Stimulated activated naive CD8-positive, alpha-beta T cell treated with anti-CD3 and anti-CD28 coated beads, Interleukin-15, Interleukin-2, amounts not matched to agents 100 U/mL and 50 U/mL, for 24 hours (primary cell): ENCODE measurements at places on chromosomes 2 and 18.

- DNase-seq: no peak
Measured at GRCh38 chr2:167491788-167492187, 603.5 kb downstream of the XIRP2 start.

DNA sequence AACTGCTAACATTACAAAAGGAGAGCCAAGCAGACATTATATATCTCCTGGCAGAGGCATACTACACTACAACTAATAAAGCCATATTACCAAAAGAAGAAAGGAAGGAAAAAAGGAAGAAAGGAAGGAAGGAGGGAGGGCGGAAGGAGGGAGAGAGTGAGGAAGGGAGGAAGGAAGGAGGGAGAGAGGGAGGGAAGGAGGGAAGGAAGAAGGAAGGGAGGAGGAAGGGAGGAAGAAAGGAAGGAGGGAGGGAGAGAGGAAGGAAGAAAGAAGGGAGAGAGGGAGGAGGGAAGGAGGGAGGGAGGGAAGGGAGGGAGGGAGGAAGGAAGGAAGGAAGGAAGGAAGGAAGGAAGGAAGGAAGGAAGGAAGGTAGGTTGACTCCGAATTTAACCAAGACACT lies 133.4 kb downstream of the PDE11A start:
- DNase-seq: no peak

- no peak for DNase-seq
Measured at GRCh38 chr18:61829108-61829507, 63.7 kb downstream of the RNF152 start.

- peak; percentile 18 for DNase-seq
Measured at GRCh38 chr18:50218432-50219197, 23.7 kb upstream of the MYO5B start.

DNA sequence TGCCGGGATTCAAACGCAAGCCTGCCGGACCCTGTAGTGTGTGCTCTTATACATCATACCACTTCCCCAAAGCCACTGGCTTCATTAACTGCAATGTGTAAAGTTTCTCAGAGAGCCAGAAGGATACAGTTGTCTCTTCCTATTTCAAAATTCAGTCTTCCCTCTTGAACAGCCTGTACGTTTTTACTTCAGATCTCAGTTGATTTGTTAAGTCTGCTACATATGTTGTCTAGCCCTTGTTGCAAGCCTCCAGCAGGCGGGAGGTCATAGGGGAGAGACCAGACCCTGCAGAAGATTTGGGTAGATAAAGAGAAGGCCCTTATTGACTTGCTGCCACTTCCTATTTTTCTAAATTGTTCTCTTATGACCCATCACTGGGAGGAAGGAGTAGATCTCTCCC lies 56.2 kb downstream of the ARHGEF33 start:
- DNase-seq: no peak

DNA sequence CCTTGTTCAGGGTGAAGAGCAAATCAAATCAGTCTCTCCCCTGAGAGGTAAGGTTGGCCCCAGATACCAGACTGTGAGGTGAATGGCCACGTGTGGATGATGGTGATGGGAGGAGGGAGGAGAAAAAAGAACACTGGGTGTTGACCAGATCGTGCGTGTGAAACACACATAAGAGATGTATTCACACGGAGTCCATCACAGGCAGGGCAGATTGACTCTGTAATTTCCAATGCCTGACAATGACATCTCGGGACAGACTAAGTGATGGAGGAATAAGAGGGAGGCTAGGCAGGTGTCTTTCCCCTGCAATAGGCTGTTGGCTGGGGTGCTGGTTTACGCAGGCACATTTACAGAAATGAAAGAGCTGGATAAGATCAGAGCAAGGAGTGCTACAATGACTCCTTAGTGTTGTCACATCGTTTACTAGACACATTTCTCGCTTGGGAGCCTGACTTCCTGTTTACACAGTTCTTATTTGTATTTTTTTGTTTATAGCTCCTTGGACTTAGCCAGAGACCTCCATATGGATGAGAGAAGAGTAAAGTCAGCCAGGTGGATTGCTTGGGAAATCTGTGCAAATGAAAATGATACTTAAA lies 43.1 kb downstream of the CPO start:
- DNase-seq: no peak

DNA sequence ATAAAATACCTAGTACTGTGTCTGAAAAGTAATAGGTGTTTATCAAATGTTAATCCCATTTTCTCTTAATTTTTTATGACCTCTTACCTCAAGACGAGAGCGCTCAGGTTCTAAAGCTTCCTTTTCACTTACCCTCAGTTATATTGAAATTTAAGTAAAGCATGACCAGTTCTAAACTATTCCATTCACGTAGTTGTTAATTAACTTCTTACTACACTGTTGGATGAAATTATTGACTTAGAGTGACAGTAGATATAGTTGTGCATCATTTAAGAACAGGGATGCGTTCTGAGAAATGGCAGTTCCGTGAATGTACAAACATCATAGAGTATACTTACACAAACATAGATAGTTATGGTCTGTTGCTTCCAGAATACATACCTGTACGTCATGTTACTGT lies 20.1 kb upstream of the HTR2B start:
- no peak for DNase-seq

- no peak for DNase-seq
Measured at GRCh38 chr2:18536100-18536499, 24.4 kb downstream of the RDH14 start.

DNA sequence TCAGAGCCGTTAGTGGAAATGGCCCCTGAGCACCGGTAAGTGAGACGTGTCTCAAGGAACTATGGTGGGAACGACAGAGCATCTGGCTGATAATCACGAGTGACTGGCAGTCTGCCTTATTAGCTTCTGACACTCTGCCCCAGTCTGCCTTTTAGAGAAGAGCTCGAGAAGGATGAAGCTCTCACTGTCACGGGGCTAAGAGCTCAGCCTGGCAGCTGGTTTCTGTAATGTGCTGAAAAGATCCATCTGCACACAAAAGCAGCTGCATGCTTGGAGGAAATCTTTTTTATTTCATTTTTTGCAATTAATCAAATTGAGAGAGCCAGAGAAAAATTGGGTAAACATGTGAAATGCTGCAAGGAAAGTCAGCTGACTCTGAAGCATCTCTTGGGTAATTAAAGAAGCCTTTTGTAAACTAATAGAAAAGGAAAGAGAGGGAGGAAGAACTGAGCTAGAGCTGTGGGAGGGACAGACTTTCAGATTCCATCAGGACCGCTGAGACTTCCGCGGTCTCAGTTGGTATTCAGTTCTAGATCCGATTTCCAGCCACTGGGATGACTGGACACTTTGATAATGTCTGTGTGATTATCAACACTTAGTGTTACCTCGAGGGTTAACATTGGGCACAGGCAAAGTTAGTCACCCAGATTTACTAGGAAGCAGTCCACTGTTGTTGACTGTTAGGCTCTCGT lies 24.4 kb downstream of the MBP start:
- DNase-seq: no peak

DNA sequence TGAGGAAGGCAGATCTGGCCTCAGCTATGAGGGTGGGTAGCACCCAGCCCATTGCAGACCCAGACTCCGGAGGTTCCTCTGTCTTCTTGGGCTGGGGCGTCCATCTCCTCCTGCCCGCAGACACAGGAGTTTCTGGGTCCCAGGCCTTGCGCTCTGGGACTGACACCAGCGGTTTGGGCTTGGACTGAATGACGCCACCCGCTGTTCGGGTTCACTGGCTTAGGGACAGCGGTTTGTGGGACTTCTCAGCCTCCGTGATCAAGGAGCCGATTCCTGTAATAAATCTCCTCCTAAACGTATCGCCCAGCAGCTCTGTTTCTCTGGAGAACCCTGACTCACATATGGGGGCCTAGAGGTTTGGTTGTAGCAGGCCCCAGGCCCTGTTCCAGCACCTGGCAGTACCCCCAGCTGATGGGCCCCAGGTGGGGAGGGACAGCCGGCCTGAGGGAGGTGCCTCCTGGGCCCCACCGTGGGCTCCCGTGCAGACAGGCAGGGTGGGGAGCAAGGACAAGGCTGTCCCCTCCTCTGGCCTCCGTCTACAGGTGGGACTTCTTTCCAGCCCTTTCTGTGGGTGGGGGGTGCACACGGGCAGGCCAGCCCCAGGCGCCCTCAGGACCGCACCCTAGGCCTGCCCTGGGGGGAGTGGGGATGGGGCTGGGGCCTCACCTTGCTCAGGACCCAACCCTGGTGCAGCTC lies 4.5 kb upstream of the AQP12A start:
- DNase-seq: no peak

- DNase-seq: no peak
Measured at GRCh38 chr2:36706021-36706876, 9.7 kb downstream of the VIT start.

GRCh38 chr2:43792653-43793052 lies 18.8 kb downstream of the DYNC2LI1 start:
- no peak for DNase-seq

DNA sequence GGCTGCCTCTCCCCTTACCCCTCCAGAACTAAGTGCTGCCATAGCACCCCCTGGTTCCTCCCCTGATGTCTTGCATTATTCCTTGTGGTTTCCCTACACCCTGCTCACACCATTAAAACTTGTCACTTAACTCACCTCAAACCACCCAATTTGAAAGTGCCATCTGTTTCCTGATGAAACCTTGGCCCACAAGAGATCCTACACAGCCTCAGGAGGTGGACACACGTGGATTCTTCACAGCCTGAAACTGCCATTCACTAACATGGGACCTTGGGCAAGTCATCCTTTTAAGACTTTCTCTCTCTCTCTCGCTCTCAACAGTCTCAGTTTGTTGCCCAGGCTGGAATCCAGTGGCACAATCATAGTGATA lies 27.5 kb upstream of the FAM124B start:
- no peak for DNase-seq

DNA sequence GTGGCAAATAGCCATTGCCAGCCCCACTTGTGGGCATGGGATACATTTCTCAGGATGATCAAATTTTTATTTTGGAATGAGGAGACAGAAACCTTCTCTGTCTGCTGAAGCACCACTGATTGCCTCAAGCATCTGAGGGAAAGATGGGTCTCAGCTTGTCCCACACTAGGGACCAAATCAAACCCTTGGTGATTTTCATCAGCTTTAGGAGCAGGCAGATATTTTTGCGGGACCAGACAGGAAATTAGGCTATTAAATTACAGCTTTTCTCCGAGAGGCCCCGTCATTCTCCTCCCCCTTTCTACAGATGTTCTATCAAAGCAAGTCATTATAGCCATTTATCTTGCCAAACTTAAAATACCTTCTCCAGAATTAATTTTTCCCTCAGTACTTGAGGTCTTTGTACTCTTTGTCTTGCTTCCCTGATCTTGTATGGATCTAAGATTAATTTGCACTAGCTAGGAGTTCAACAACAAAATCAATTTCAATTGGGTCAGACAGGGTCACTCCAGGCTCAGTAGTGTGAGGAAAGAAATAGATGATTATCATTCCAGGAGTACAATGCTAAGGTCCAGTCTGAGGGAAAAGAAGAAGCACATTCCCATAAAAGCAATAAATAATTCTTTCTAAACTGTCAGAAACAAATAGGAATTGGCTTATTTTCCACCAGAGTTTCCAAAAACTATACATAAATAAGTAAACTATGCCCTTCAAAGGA lies 818.1 kb upstream of the SOX11 start:
- no peak for DNase-seq

GRCh38 chr2:111687911-111688310 lies 196.1 kb downstream of the ANAPC1 start:
- no peak for DNase-seq

DNA sequence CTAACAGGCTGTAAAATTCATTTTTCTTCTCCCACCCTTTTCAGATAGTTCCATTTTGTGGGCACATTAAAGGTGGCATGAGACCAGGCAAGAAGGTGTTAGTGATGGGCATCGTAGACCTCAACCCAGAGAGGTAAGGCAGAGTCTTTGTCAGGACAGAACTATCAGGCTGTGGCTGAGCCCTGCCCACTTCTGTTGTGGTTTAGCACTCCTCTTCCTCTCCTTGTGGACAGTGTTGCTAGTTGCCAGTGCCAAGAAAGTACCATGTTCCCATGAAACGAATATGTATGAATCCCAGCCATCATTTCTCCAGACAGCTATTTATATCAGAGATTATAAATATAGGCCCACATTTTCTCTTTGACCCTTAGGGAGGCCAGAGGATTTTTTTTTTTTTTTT lies 1.6 kb downstream of the LGALSL start:
- DNase-seq: no peak

GRCh38 chr2:23803965-23804542 lies 122.9 kb downstream of the ATAD2B start:
- DNase-seq: no peak

DNA sequence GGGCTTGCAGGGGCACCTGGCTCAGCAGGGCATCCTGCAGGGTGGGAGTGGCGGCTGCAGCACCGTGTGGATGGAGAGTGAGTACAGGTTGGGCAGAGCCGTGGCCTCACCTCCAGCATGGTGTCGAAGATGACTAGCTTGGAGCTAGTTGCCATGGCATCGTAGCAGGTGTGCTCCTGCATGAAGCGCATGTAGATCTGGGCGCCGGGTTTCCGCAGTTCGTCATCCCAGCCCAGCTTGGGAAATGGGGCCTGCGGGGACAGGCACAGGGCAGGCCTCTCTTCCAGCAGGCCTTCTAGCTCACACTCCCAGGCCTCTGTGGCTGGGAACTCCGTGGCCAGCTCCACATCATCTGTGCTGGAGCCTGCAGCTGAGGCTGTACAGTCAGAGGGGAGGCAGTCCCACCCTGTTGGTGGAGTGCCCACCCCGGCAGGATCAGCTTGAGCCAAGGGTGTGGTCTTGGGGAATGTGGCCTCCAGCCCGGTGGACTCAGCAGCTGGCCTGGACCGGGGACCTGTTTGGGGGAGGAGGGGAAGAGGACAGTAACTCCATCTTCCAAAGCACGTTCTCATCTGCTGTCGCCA lies 1.6 kb downstream of the PRKAG3 start:
- no peak for DNase-seq

DNA sequence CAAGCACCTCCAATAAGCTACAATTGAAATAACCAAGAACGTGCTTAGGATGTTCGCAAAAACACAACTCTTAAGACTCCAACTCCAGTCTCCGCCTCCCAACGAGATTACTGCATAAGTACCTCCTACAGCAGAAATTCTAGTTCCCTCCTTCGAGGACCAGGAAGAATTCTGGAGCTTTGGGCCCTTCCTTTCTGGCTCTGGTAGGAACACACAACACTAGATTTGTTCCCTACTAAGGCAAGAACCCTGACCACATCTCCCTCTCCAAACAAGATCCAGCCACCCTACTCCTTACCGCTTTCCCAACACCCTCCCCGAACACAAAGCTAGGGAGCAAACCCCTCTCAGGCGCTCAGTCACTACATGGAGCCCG lies 721 bp downstream of the ADAM17 start:
- DNase-seq: peak; percentile 34

DNA sequence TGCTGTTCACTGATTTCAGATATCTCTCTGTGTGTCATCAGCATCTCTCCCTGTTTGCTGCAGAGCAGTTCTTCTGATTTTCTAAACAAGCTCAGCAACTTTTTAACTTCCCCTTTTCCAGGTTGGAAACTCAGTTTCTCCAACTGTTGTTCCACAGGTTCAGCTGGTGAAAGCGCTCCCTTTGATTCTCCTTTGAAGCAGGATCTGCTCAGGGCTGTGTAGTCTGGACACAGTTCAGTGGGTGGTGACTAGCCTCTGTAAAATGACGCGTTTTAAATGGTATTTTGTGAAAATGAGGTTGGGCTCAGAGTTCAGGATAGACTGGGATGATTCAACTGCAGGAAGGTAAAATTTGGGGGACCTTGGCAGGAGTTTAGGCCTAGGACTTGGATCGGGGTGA lies 106.3 kb downstream of the TRIM43 start:
- no peak for DNase-seq

GRCh38 chr2:237452861-237453260 lies 34.2 kb upstream of the MLPH start:
- no peak for DNase-seq
